NCI-H1930 (cell line): ENCODE measurements at places on chromosomes 3 and 15.

- no peak for DNase-seq
Observed at GRCh38 chr3:125126323-125126722, 70.5 kb upstream of the HEG1 start.

DNA sequence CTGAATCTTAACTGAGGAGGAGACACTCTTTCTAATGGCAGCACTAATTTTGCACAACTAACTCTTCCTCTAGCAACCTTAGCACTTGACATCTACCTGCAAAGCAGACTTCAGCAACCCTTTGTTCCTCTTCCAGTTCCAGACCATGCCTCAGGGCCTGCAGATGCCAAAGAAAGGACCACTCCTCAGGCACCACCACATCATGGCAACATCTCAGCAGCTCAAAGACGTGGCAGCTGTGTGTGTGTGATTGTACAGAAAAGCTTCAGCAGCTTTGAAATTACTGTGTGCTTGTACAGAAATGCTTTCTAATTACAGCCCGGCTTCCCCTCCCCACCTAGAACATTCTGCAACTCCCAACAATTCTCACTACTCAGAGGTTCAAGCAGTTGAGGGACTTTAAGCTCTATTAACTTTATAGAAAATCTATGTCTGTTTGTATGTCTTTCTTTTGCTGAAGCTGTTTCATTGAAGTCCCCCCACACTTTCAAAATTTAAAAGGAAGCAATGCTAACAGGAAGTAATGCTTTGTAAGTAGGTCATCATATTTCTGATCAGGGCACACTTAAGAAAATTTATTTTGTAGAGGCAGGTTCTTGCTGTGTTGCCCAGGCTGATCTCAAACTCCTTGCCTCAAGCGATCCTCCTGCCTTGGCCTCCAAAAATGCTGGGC is 115.2 kb downstream of the CD47 start:
- no peak for DNase-seq

- no peak for DNase-seq
Observed at GRCh38 chr15:41935566-41936020, 36.8 kb downstream of the EHD4 start.

DNA sequence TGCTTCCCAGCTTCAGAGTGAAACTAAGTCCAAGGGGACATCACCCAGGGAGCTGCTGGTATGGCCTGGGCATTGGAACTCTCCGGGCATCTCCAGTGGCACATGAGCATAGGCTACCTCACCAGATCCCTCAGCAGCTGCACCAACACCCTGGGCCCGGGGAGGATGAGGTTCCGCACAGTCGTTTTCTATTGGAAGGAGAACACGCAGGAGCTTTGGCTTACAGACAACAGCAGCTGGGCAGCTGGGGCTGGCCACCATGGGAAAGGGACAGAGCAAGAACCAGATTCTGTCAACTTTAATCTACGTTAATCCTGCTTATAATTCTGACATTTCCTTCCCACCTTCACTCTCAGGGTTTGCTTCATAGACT is 65.5 kb downstream of the MYO1E start:
- no peak for DNase-seq

- DNase-seq = no peak
Observed at GRCh38 chr3:38131621-38132369, 5.1 kb downstream of the ACAA1 start.

GRCh38 chr15:74795966-74796625 is 14.2 kb downstream of the CSK start:
- no peak for DNase-seq

DNA sequence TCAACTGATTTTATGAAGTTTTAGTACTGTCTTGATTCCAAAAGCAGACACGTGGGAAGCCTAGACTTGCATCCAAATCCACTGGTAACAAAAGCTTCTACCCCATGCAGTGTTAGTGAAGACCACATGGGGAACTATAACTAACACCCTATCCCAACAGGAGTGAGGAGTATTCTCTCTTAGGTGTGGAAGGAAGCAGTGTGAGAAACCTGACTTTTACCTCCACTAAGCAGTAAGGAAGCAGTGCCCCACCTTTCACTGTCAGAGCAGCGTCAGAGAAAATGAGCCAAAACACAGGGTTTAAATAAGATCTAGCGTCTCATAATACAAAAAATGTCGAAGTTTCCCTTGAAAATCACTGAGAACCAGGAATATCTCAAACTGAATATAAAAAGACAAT is 60.5 kb downstream of the DLG1 start:
- no peak for DNase-seq

DNA sequence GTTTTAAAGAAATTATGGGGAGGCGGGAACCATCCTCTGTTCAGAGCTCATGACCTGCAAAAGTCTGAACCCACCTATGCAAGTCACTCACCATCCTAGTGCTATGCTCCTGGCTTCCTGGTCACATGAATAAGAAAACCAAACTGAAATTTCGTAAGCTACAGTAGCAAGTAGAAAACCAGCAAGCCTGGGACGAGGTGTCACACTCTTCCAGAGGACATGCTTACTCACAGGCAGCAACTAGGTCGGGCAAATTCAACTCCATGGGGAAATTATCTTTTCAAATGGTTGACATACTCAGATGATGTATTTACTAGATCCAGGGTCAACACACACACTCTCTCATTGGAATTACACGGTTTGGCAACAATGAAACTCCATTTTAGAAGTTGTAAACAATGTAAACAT is 31.3 kb downstream of the LDHAL6B start:
- no peak for DNase-seq

DNA sequence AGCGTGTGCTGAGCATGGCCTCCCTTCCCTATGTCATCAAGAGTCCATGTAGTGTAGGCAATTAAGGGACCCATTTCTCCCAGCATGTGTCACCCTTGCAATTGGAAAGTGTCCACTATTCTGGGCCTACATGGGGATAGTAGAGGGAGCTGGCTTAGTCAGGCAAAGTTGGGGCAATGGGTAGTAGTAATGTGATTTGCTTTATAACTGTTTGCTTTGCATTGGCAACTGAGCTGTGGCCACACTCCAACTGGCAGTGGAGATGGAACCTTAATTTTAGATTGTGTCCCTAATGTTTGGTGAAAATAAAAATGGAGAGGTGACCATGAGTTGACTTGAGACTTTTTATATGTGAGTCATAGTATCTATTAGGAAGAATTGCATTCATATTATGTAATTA is 97.7 kb upstream of the SAMMSON start:
- DNase-seq = no peak

GRCh38 chr3:17954801-17955200 is 212.4 kb upstream of the TBC1D5 start:
- DNase-seq = no peak

DNA sequence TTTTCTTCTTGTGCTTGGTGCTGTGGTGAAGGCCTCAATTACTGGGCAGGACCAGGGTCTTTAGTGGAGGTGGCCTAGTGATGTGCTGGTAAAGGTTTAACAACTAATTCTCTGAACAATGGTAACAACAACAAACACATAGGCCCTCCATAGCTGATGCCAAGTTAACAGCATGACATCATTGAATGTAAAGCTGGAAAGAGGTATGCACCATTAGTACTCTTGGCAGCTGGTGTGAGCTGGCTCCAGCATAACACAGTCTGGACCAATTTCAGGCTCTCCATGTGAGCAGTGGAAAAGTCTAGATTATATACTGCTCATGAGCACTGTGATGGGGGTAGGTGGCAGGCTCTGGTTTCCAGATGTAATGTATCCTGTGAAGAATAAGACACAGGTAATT is 61.8 kb downstream of the SLC7A14 start:
- no peak for DNase-seq

DNA sequence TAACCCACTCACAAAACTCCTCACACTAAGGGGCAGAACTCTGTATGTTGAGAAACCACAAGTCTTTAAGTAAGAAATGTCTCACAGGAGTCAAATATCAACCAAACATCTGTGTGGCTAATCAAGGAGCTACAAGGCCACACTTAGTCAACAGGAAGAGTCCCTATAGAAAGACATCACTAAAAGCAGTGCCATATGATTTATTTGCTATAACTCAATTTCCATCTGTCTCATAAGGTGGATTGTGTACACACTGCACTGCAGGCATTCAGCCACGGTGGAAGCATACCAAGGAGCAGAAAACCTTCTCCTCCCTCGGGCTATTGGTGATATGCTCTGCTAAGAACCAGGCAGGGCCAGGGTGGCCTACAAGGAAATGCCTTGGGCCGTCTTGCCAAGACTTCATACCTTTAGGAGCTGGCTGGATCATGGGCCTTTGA is 197.6 kb upstream of the CFAP20DC start:
- no peak for DNase-seq

DNA sequence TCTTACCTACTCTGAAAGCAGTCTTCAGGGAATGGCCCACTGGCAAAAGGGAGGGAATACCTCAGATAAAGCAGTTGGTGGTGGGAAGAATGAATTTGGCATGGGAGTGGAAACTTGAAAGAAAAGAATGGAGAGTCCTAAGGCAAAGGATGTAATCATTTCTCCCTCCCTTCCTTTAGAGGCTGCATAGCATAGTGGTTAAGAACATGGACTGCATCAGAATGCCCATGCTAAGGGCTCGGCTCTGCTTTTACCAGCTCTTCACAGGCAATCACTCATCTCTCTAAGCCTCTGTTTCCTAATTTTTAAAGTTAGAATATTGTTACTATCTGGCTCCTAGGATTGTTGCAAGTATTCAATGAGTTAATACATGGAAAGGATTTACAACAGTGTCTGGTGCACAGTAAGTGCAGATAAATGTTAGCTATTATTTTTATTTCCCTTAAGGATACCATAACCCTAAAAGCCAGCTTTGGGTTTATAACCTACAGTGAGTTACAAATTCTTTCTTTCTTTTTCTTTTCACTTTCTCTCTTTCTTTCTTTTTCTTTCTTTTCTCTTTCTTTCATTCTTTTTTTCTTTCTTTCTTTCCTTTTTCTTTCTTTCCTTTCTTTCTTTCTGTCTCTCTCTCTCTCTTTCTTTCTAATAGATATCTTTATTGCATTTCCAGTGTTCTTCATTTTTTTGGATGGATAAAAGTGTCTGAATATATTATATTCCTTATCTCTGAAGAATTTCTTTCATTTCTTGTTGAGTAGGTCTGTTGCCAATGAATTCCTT is 23.6 kb downstream of the VEPH1 start:
- DNase-seq = no peak

- DNase-seq = no peak
Observed at GRCh38 chr3:174413062-174413912, 445.8 kb upstream of the NAALADL2 start.

DNA sequence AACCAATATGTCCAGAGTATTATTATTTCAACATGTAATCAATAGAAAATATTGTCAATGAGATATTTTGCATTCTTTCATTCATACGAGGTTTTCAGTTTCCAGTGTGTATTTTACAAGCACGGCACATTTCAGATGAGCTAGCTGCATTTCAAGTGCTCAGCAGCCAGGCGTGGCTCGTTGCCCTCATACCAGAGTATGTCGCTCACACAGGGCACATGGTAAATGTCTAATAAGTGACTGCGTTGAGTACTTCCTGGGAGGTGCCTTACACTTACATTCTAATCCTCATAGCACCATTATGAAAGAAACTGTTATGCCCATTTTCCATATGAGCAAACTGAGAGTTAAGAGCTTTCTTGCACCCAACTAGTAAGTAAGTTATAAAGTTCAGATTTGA is 47.4 kb downstream of the TMEM266 start:
- no peak for DNase-seq

- no peak for DNase-seq
Observed at GRCh38 chr3:46970391-46971091, 6.0 kb downstream of the CCDC12 start.

DNA sequence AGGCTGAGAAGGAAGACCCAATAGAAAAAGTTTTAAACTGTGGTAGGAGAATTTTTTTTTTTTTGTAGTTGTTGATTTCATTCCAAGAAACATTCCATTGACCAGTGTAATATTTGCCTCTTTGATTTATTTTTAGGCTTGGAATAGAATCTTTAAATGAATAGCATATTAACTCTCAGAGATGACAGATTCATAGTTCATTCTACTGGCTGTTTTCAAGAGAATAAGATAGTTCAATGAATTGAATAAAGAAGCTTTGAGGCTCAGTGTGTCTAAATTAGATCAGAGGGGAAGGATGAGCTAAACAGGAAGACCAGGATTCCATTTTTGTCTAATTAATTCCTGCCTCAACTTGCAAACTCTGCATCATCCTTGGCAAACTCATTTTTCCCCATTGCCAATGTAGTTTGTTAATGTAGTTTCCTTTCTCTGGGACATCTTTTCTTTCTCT is 98.4 kb downstream of the NAALADL2 start:
- no peak for DNase-seq

DNA sequence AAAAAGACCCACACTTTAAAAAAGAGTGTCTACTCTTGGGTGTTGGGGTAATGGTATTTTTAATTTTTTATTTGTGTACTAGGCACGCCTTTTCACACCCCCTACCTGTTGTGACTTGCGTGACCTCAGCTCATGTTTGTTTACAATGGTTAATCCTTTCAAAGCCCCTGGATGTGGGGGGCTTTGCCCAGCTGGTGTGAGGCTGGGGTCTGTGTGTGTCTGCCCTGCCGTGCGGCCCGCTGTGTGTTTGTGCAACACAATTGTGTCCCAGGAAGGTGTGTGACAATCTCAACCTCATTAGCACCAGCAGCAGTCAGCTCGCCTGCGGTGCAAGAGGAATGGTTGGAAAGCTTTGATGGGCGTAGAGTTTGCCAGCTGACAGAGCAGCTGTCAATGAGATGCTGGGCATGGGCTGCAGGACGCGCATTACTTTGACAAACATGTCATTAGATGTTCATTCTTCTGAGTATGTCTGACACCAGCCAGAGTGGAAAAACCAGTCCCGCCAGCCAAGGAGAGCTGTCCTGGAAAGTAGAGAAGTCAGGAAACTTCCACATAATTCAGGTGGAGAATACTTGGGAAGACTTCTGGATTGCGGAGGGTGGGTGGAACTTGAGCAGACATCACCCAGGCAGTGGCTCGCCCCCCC is 9.6 kb downstream of the LRRK1 start:
- no peak for DNase-seq

GRCh38 chr3:120763601-120764000 is 21.1 kb downstream of the GTF2E1 start:
- DNase-seq = no peak

- DNase-seq = no peak
Observed at GRCh38 chr3:129485721-129486663, 42.4 kb upstream of the RHO start.

DNA sequence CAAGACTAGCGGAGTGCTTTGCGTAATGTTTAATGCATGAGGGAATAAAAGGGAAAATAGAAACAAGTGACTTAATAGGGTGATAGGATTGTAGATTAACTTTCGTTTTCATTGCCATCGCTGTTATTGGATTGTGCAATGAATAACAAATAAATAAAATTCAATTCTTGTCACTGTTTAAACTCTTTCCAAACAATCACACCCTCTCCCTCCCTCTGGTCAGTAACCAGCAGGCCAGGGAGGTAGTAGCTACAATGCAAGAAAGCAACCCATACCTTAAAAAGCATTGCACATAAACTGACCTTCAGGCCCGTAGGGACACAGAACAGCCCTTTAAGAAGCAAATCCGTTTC is 705 bp upstream of the TFRC start:
- no peak for DNase-seq

DNA sequence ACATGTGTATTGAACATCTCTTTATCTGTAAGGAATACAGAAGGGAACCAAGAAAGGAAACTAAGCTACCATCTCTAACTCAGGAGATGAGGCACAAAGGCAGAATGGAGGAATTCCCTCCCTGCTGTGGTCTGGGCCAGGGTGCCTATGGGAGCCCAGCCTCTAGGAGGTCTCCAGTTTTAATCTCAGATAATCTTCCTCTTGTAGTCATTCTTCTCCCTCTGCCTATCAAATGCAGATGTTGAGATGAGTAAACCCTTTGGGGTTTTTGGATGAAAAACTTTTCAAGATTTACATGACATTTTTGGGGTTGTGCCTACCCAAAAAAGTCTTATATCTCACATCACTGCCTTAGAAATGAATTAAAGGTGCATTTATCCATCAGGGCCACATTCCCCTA is 23.3 kb downstream of the SCG5 start:
- no peak for DNase-seq
